ENCODE measurements at places on chromosomes 16 and 17.

DNA sequence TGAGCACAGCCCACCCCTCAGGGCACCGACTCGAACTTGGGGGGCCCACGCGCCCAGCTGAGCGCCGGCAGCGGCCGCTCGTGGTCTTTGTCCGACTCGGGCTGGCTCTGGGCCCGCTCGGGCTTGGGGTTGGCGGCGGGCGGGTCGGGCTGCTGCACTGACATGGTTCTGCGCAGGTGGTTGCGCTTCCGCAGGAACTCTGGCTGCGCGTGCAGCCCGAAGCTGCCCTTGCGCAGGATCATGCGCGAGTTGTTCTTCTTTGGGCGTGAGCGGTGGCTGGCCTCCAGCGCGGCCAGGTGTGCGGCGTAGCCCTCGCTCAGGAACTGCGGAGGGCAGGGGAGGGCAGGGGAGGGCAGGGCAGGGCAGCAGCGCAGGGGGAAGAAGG is 11.1 kb downstream of the PIMREG start:
- peak; percentile 36 for DNase-seq

GRCh38 chr17:55273579-55274354 is 9.0 kb downstream of the HLF start:
- DNase-seq: peak; percentile 46

DNA sequence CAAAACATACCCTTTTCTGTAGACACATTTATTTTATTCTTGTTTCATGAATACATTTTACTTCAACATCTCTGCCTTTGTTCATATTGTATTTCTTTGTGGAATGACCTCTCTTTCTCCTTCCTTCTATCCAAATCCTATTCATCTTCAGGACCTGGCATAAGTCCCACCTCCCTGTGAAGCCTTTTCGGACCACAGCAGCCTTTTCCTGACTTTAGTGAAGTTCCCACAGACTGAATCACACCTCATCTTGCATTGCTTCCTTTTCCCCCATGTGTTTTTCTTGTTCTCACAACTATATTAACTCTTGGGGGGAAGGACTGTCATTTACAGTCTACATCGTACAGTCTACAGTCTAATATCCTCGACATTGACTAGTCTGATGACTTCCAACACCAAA is 58.2 kb downstream of the MFSD11 start:
- DNase-seq: no peak

DNA sequence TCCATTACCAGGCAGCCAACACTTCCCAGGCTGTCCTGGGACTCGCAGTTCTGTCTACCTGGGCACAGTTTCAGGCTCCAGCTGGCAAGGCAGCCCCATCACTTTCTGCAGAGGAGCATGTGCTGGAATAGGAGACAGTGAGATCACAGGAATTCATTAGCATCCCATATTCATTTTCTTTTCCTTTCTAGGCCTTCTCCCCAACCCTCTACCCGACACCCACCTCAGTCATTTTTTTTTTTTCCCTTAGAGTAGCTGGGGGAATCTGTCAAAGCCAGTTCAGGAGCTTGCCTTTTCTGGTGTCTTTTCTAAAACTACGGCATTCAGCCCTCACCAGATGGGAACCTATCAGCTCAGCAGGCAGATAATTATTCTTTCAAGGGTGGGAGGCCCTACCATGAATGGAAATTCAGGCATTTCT is 42.4 kb upstream of the FBXO47 start:
- DNase-seq: no peak

GRCh38 chr16:53620476-53620875 is 83.2 kb downstream of the RPGRIP1L start:
- no peak for DNase-seq

GRCh38 chr16:28146536-28146935 is 65.2 kb downstream of the XPO6 start:
- no peak for DNase-seq

GRCh38 chr17:18860161-18860972 is 2.4 kb downstream of the PRPSAP2 start:
- no peak for DNase-seq

DNA sequence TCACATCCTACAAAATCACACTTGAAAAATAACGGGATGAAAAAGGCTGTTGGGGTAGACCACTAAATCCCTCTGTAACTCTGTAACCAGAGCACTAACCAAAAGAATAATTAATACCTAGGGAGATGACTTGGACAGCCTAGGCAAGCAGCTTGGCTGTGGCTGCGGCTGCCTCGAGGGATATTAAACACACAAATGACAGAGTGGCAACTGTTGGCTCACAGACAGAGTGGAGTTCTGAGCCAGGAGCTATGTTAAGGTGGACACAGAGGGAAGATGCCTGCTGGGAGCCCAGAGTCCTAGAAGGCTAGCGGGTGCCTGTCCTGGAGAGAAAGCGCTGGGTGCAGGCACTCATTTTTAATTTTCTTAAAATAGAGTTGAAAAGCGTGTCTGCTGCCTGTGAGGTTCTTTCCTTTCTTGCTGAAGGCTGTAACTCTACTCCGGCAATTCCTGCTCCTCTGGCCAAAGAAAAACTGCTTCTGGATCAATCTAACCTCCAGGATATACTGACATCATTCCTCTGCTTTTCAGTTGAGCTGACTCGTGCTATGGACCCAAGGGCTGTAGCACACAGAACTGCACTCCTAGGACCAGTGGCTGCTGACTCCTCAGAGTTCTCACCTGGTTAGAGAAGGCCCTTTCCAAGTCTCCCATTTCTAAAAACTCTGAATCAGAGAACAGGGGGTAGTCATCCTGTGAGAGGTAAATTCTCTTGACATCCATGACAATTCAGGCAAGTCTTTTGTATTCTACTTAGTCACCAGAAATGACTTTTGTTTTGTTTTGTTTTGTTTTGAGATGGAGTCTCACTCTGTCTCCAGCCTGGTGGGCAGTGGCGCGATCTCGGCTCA is 147.9 kb downstream of the STX8 start:
- DNase-seq: no peak

DNA sequence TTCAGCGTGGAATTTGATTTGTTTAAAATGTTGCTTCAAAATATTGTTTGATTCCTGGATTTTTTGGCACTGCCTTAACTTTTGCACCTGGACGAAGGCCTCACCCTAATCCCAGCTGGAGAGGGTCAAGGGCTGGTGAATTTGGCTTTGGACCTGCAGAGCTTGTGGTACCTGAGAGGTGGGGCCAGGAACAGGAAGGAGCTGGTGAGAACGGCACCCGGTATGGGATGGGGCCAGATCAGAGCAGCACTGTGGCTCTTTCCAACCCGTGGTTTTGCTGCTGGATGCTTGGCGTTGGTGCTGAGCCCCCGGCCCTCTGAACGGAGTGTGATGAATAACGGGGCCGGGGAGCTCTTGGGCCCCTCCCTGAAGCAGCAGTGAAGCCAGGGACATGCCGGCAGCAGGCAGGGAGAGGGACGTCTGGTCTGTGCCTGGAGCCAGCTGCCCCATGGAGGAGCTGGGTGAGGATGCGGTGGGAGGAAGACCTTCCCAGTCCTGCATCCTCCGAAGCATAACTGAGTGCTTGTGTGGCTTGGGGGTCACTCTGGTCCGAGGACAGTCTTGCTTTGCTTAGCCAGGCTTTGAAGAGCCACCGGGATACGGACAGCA is 275.4 kb downstream of the SEC14L1 start:
- no peak for DNase-seq

- no peak for DNase-seq
These were observed 8.3 kb downstream of the TAT start for GRCh38 chr16:71568551-71568950.

- no peak for DNase-seq
These were observed 15.7 kb upstream of the NLRP1 start for GRCh38 chr17:5600041-5600440.

GRCh38 chr16:30761427-30761927 is 385 bp downstream of the CFAP119 start:
- peak; percentile 22 for DNase-seq

GRCh38 chr17:28484296-28484695 is 10.9 kb downstream of the SLC13A2 start:
- DNase-seq: no peak

GRCh38 chr17:2230877-2231276 is 72.7 kb downstream of the SMG6 start:
- DNase-seq: no peak

- DNase-seq: no peak
These were observed 2.7 kb downstream of the GDPD3 start for GRCh38 chr16:30110661-30111060.

GRCh38 chr17:33082529-33083173 is 91.0 kb downstream of the SPACA3 start:
- no peak for DNase-seq

GRCh38 chr16:7629571-7629970 is 296.9 kb downstream of the RBFOX1 start:
- DNase-seq: no peak

DNA sequence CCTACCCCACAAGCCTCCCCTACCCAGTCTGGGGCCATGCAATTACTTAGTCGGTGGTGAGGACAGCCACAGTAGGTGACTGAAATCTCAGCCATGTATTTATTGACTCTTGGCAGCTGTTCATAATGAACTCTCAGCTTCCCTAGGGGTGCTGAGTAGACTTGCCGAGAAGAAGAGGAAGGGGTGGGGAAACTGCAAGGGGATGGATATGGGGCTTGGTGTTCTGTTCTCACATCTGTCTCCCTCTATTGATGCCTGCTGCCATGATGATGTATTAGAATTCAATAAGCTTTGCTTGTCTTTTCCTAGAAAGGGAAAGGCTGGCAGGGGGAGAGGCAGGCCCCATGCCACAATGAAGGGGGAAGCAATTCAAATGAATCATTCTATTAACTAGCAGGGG is 112.9 kb downstream of the GP2 start:
- DNase-seq: peak; percentile 55

DNA sequence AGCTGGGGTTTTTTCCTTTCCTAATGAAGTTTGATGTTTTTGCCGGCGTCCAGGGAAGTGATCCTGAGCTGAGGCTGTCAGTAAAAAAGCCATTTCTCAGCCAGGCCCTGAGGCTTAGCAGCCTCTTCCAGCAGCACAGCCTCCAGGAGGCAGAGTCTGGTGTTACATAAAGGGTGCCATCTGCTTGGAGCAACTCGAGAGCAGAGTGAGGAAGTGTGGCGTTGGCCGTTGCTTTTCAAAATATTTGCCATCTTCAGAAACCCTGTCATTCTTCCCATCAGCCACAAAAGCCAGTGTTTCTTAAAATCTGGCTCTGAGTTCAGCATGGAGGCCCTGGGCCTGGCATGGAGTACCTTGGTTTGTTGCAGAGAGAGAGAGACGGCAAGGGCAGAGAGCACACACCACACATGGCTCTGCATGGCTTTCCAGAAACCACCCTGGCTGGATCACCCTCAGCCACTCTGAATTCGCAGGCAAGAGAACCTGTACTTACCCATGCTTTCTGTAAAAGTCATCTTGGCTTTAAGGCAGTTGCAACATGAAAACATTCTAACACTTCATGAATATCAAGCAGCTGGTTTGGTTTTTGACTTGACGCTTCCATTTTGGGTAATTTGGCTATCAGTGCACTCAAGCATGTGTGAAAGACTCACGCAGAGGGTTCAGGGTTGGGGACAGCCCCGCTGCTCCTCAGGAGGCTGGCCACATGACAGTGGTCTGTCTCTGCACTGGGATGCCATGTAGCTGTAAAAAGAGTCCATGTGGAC is 21.0 kb downstream of the PMM2 start:
- DNase-seq: no peak

DNA sequence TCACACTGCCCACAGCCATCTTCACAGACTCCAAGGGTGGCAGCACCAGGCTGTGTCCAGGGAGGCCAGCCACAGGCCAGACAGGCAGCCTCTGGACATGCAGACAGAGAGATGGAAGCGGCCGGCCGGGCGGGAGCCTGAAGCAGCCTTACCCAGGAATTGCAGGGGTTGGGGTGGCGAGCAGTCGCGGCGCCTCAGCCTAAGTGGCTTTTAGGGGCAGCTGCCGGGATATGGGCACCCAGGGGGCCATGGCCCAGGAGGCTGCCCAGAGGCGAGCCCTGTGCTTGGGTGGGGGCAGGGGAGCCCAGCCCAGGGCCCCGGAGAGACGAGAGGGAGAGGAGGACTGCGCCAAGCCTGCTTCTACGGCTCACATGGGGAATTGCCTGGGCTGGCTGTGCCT is 1.5 kb upstream of the NHERF2 start:
- DNase-seq: no peak

- DNase-seq: no peak
These were observed 1.8 kb downstream of the C16orf96 start for GRCh38 chr16:4557973-4558372.

GRCh38 chr17:7893187-7893880 is 4.7 kb downstream of the CHD3 start:
- no peak for DNase-seq

GRCh38 chr16:54417384-54417783 is 130.8 kb upstream of the IRX3 start:
- DNase-seq: no peak

DNA sequence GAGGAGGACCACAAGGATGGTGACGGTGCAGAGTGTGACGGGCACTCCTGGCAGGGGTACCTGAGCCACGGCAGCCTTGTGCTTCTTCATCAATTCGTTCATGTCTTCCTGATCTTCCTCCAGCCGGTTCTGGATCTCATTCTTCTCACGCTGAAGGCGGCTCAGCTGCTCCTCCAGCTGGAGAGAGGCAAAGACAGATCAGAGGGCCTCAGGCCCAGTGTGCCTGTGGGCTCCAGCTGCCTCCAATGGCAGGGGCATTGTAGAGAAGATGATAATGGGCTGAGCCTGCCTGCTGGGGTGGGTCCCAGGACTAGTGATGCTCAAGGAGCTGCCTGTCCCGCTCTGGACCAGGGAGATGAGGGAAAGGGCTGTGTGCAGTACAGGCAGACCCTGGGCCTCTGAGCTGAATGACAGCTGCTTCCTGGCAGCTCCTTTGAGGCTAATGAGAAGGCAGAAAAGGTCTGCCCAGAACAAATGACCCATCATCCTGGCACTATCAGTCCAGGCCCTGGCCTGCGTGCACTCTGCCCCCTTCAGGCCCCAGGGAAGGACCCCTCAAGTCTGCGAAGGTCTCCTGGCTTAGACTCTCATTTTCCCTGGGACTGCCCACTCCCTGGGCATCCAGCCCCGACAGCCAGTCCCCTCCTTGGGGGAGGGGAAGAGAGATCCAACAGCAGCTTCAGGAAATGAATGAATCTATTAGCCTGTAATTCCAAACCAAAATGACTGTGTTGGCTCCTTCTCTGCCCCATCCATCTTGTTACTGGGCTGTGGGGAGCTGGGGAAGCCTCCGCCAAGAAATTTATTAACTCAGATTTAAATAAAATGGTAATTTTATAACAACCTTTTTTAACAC is 48.0 kb downstream of the PIPOX start:
- peak; percentile 41 for DNase-seq

Data from NCI-H1092 (cell line).